Esophagus squamous epithelium (tissue), 5 donors: ENCODE measurements at places on chromosomes 6 and 20. TPM values are rescaled to one million over a fixed set of nuclear protein-coding genes. Genes with fewer than 3 reads are reported as not detected.

GRCh38 chr20:63230800-63231268 lies 4.9 kb upstream of the BIRC7 start:
- DNase-seq, result no peak

- DNase-seq, result no peak
Observed at GRCh38 chr6:149906405-149906804, 8.5 kb upstream of the RAET1E start.

DNA sequence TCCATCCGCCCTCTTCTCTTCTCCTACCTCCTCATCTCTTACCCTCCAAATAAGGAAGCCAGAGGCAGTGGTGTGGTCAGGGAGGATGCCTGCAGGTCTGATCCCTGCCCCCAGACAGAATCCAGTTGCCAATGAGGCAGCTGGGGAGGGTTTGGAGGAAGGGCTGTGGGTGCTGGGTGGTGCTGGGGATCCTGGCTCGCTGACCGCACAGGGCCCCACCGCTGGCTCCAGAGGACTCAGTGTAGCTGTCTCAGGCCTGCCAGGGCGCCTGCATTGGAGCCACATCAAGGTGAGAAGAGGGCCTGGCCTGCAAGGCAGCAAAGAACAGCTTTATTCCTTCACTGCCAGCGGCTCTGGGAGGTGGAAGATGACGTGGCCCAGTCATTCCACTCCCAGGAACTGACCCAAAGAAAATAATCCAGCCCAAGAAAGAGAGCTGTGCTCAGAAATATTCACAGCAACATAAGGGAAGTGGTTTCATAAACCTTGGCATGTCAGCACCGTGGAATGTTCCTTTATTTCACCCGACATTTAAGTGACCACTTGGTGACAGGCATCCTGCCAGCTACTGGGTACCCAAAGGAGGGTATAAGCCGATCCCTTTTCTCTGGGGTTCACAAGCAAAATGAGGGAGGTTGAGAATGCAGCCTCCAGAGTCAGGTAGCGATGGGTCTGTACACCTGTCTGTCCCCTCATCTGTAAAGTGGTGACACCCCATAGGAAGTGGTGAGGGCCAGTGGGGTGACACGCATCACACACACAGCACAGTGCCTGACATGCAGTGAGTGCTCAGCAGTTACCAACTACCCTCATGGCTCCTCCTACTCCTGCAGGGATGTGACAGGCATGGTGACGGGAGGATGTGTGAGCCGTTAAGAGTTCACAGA lies 125.1 kb downstream of the SNX5 start:
- DNase-seq, result no peak

GRCh38 chr6:170165085-170165470 lies 125.8 kb downstream of the DLL1 start:
- DNase-seq, result no peak

GRCh38 chr6:134519465-134519864 lies 201.6 kb upstream of the SGK1 start:
- DNase-seq, result peak; percentile 18

DNA sequence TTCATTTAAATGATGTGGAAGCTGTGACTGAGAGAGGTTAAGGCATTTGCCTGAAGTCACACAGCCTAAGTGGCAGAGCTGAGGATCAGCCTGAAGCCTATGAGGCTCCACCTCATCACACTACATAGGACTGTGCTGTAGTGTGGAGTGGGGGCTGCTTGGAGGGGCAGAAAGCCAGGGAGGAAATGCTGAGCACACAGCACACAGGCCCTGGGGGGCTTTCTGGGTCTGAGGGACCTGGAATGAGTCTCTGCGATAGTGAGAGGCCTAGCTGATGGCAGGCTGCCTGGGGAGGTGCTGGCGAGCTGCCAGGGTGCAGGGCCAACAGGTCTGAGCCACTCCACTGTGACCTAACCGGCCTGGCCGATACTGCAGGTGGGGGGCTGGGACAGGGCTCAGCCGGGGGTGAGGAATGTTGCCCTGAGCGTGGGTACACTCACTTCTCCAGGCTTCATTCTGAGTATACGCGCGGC lies 2.2 kb upstream of the ARHGAP40 start:
- DNase-seq, result no peak

GRCh38 chr20:58822149-58822548 lies 28.6 kb downstream of the GNAS-AS1 start:
- no peak for DNase-seq

GRCh38 chr6:108940741-108941140 lies 92.5 kb downstream of the ARMC2 start:
- no peak for DNase-seq

DNA sequence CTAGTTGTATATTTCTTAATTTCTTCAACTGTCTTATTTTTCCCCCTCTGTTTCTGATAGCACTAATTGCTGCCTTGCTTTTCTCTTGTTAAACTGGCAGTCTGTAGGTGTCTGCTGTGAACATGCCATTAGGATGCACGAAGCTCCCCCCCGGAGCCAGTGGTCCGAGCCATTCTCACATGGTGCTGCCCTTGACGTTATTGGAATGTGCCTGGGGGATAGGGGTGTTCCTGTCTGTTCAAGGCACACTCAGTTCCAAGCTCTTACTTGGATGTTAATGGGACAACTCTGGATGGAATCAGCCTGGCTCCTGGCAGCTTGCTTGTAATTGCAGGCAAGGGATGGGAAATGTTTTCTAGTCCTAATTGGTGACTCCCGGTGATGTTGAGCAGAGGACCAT lies 68.4 kb downstream of the RREB1 start:
- DNase-seq, result no peak

- DNase-seq, result no peak
Observed at GRCh38 chr20:5215672-5216304, 89.0 kb downstream of the CDS2 start.

ANGPT4 gene
- not detected for total RNA-seq

MCCD1 gene
- not detected for total RNA-seq

HLA-DQB2 gene
- not detected for total RNA-seq

LST1 gene
- 0.49 TPM for total RNA-seq
